ENCODE measurements at places on chromosomes 11 and 22.

- DNase-seq: peak; percentile 87
Observed at GRCh38 chr11:126637795-126638175, 282.3 kb downstream of the ST3GAL4 start.

DNA sequence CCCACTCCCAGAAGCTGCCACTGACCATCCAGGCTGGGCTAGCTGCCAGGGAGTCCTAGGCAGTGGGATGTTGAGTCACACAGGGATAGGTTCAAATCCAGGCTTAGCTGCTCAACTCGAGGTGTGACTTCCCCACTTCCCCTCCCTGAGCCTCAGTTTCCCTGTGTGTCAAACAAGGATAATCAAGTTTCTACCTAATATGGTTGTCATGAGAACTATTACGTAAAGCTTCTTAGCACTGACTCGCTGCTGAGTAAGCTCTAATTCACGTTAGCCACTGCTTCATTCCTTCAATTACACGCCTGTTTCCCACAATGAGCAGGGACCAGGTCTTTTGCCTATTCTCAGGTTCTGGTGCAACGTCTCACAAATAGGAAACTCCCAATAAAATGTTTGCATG lies 67.7 kb downstream of the SEZ6L start:
- no peak for DNase-seq

GRCh38 chr11:2885678-2886081 lies at the start of gene CDKN1C:
TSS of gene CDKN1C (minus strand) at chr11:2885775. CDS start at chr11:2885456, 319 bp downstream.
- peak; percentile 32 for DNase-seq

DNA sequence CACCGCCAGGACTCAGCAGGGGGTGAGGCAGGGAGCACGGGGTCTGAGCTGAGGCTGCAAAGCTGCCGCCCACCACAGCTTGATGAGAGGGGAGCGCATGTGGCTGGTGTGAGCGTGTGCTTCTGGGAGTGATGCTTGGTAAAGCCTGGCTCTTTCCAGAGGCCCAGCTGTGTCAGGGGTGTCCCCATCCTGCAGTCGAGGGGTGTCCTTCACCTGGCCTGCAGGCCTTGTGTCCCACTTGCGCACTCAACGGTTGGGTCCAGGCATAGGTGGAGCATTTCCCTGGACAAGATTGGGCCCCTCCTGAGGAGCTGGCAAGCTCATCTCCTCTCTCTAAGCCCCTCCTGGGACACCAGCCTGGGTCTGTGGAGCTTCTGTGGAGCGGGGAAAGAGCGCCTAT lies 273.9 kb downstream of the TBC1D22A start:
- no peak for DNase-seq

- DNase-seq: no peak
Observed at GRCh38 chr11:121927789-121928188, 188.2 kb downstream of the BLID start.

- DNase-seq: no peak
Observed at GRCh38 chr22:42961810-42962209, 53.1 kb downstream of the PACSIN2 start.

- no peak for DNase-seq
Observed at GRCh38 chr11:87315229-87315628, 277.5 kb downstream of the TMEM135 start.

GRCh38 chr22:48950151-48950915 lies 877.3 kb downstream of the BRD1 start:
- no peak for DNase-seq

DNA sequence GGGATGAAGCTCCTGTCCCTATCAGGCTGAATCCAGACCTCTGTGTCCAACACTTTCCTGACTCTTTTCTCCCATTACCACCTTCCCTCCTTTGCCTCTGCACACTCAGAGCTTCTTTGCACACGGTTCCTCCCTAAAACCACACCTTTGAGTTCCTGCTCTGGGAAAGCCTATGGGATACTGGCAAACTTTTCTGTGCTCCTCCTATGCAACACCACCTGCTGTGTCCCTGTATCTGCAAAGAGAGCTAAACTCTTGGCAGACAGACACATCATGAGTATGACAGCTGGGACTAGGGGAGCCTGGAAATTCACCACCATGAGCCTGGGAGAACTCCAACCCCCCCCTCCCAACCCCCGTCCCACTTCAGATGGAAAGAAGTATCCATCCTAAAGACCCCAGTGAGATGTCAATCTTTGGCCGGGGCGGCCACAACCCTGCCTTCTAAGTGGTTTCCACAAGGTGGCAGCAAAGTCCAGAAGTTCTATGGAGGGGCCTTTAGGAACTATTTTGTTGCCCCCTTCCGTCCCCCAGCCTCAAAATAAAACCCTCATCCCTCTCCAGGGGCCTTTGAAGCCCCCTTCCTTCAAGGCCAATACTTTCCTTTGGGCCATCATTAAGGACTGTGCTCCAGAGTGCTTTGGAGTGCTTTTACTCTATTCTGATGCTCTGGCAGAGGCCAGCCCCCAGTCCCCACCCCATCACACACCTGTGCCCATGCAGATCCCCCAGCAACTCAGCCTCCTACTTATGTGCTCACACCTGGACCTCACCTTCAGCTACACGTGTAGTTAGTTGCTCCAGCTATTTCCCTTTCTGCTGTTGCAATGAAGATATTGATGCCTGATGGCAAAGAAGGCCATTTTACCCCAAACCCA lies 19.4 kb downstream of the HTR3A start:
- DNase-seq: no peak

- no peak for DNase-seq
Observed at GRCh38 chr22:41382610-41383009, 868 bp downstream of the TEF start.

Data from HFFc6 (cell line).